Stimulated activated CD4-positive, alpha-beta T cell treated with anti-CD3 and anti-CD28 coated beads, Interleukin-15, amount 100 ng/mL, for 1 hour (primary cell): ENCODE measurements at places on chromosomes 6 and 20.

DNA sequence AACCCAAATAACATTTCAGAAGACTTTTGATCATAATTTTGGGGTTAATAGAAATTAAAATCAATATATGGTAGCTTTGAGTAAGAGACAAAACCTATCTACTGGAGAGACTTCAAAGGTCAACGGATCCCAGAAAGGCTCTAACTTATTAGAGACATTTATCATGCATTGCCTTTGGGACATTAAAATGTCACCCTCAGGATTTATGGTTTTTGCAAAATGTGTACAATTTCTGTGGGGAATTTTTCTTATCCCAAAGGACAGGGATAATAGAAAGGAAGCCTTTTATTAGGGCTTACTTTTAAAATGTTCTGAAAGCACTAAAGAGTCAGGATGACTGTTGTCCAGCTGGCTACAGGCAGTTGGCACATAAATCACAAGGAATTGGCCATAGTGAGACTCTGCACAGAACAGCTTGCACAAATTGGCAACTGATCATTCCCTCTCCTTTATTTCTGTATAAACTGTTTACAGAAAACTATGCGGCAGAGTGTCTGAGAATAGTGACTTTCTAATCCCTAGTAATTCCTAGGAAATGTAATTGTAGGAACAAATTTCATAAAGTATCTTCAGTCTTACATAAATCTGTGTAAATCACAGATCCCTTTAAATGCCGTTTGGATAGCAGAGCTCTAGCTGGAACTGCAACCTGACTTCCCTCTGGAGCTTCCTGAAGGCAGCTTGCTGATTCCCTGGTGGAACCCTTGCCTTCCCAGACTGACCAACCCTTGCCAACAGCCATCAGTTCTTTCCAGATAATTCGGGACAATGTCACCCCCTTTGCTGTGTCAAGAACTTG lies 201.1 kb upstream of the PREP start:
- DNase-seq, result no peak

- DNase-seq, result no peak
Measured at GRCh38 chr6:151242420-151242861, 2.7 kb downstream of the AKAP12 start.

- DNase-seq, result no peak
Measured at GRCh38 chr20:10502098-10502526, 67.0 kb downstream of the SLX4IP start.

- DNase-seq, result no peak
Measured at GRCh38 chr6:154352898-154353585, 3.6 kb downstream of the IPCEF1 start.

- DNase-seq, result no peak
Measured at GRCh38 chr6:137261361-137261760, 42.2 kb upstream of the IFNGR1 start.
